ENCODE measurements at places on chromosomes 3 and 15.
A peak's percentile ranks its signal among the peaks of the same experiment; 100 is the strongest.

DNA sequence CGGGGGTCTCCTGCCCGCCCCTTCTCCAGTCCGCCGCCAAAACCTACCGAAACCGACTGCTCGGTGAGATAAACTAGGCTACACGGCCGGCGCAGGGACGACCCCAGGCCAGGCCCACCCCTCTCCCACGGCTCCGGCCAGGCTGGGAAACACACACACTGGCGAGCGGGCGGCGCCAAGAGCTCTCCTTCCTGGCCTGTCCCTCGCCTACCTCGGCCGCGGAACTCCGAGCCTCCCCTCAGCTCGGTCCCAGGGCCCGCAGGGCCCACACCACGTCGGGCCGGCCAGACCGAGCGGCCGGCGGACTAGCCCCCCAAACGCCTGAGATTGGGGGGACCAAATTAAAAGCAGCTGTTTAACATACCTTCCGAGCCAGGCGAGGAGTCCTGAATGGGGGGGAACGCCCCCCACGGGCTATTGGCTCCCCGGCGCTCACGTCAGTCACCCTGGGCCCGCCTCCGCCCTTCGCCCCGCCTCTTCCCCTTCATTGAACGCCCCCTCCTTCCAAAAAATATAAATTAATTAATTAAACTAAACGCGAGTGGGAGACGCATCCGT is 4.0 kb upstream of the SIN3A start:
- peak; percentile 83 for DNase-seq

DNA sequence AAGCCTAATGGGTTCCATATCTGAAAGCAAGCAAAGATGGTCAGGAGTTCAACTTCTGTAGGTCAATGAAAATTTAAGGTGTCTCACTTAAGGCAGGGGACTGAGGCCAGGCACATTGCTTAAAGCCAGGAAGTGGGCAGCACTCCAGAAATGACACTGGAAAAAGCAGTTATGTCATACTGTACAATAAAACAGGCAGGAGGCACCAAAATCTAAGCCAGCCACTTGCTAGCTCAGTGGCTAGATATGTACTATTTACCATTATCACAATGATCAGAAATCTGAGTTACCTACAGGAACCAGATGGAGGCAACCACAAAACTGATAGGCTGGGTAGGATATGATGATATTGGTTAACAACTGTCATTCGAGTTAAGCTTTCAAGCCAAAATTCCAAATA is 57.3 kb downstream of the FRMD5 start:
- no peak for DNase-seq

DNA sequence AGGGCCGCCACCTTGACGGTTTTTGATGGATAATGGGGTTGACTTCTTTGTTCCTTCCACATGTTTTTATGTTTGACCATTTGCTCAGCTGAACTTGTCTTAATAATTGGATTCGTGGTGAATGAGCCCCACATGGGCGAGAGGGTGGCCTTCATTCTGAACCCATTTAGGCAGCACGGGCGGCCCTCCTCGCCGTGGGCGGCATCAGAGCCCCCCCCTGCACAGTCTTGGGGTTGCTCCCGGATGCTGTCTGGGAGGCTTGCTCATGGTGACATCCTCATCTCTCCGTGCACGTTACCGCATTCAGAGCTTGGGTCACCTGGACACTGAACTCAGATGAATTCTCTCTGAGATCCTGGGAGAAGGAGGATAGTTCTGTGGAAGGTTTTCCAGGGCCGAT is 172.3 kb upstream of the OSBPL11 start:
- no peak for DNase-seq

DNA sequence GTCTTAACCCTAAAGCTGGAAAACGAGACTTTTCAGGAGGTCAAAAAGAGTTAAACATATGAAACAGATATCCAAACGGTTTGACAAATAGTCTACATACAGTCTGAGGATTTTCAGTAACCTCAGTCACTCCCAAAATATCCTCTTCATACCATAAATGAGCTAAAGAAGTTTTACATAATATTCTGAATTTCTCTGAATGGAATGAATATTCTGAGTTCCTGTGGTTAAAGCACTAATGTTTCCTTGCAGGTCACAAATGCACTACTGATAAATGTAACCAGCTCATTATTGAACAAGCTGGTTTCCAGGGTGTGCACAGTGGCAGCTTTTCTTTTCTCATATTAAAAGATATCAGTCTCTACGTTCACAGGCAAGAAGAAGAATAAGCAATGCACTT is 137.4 kb upstream of the POU1F1 start:
- no peak for DNase-seq

DNA sequence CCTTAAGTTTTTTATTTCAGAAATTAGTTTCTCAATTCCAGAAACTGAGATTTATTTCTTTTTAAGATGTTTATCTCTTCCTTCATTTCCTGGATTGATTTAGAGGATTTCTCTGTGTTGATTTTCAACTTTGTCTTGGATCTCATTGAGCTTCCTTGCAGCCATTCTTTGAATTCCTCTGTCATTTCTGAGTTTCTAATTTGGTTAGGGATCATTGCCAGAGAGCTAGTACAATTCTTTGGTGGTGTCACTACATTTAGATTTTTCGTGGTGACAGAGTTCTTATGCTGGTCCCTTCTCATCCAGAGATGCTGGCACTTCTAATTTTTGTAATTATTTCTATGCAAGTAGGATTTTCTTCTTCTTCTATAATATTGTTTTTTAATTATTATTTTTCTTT is 691.1 kb upstream of the NAALADL2 start:
- DNase-seq = no peak

DNA sequence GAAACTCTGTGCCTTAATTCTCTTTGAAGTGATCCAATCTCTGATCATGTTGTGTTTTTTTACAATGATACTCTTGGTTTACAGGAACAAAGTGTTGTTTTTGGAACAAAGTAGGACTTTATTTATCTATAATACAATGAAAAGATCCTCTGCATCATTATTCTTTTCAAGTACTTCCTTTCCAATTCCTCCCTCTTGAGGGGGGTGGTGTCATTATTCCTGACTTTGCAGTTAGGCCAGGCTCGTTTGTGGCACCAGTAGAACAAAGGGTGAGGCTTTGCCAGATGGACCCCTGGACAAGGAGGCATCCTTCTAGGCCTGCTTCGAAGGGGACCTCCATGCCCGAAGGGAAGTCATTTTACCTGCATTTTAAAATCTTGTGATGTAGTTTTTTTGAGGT is 41.7 kb upstream of the ZBTB38 start:
- no peak for DNase-seq

- no peak for DNase-seq
Measured at GRCh38 chr3:176190755-176191154, 1006.5 kb downstream of the TBL1XR1 start.

- no peak for DNase-seq
Measured at GRCh38 chr3:78761126-78761525, 1006.7 kb downstream of the ROBO1 start.

DNA sequence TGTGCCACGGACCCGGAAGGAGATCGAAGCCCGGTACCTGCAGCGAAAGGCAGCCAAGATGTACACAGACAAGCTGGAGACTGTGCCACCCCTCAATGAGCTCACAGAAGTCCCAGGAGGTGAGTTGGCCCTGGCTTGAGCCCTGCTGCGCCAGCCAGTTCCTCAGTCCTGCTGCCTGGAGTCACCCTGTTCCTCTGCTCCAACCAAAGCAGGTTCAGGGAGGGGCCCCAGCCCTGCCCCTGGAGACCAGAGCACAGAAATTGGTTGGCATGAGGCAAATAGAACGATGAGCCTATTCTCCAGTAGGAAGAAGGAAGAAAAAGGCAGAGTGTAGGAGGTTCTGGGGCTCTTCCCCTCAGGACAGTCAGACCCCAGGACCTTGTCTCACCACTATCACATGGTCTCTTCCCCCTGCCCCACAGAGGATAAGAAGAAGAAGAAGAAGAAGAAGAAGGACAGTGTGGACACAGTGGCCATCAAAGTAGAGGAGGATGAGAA is 8.0 kb downstream of the TMIE start:
- no peak for DNase-seq
